ENCODE measurements at places on chromosomes 4 and X.

GRCh38 chr4:142850478-142850877 lies 4.4 kb upstream of the INPP4B start:
- no peak for DNase-seq

GRCh38 chr4:61273233-61273632 lies 73.1 kb downstream of the ADGRL3 start:
- no peak for DNase-seq

DNA sequence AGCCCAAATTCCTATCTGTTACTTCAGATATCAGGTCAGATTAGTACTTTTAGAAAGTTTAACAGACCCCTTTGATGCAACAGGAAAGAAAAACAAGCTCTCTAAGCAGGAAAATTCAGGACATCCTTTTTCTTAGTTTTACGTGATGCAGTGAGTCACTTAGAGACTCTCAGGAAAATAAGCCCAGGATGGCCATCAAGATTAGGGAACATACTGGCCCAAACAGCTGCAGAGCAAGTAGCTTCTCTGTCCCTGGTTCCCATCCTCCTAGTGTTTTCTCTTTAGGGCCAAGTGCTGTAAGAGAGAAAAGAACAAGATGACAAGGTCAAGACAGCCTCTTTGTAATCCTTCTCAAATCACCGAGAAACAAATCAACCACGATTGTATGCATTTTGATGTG lies 219.1 kb downstream of the ZNF674 start:
- DNase-seq: no peak

DNA sequence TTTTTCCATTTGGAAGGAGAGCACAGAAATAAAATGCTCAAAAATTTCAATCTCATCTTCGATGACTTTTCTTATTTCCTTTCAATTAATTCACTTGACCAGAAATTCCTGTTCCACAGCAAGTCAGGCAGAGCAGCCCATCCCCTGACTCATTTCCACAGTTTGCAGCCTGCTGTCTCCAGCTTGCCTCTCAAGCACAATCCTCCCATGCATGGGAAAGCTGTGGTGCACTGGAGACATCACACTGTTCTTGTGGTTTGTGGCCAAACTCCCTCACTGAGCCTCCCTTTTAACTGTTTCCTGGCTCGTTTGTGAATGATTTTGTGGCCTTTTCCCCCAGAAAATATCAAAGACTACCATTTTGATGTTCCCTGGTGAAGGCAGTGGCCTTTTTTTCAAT lies 114.0 kb upstream of the ENPEP start:
- no peak for DNase-seq

GRCh38 chrX:53236025-53236679 lies 11.1 kb upstream of the KDM5C start:
- no peak for DNase-seq

GRCh38 chr4:2925931-2926860 lies 37.0 kb downstream of the NOP14 start:
- no peak for DNase-seq

DNA sequence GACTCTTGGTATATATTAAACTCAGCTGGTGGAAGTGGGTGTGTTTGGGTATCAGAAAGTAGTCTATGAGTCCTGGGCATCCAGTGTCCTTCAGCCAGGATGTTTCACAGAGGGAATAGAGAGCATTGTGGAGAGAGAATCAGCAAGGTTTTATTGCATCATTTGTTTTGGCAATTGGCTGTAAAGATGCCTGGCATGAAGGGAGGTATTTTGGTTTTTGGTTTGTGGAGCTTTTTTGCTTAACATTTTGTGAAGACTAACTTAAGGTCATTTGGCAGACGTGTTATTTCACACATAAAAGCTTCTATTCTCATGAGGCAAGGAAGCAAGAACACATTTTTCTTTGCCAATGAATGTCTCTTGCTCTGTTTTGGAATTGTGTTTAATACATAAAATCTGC lies 71.1 kb downstream of the DCLK2 start:
- no peak for DNase-seq

- no peak for DNase-seq
Observed at GRCh38 chr4:94332983-94333590, 9.5 kb downstream of the HPGDS start.

- no peak for DNase-seq
Observed at GRCh38 chr4:37082912-37083311, 161.6 kb upstream of the NWD2 start.

- DNase-seq: no peak
Observed at GRCh38 chr4:168877511-168878491, 132.3 kb downstream of the CBR4 start.

DNA sequence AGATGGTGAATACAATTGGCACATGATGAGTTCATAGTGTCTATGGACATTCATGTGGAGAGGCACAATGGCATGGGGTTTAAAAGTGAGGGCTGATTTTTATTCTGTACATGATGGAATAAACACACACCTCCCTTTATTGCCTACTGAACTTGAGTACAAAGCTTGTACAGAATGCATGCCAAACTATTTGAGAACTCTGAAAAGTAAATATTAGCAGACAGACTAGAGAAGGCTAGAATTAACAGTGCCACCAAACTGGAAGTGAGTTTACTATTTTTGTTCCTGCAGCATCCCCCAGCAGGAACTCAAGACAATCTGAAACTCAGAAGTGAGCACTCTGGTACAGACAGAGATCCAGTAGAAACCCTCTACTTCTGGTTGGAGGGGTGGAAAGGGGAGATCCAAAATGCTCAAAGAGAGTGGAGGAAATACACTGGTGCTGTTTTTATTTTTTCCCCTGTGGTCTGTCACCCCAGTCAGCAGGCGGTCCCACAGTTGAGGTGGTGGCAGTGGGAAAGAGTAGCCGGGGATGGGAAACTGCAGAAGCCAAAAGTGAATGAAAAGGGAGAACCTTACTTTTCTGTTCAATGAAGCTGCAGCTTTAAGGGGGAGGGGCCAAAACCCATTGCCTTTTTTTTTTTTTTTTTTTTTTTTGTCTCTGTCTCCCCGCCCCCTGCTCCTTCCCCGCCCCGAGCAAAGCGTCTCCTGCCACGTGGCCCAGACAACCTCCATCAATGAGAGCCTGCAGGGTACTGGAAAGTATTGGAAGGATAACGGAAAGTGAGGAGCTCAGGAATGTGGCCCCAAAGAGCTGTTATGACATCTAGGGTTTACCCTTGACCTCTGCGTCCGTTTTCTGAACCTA lies 20.5 kb downstream of the AKAP4 start:
- DNase-seq: no peak

GRCh38 chrX:79412166-79412565 lies 45.0 kb upstream of the ITM2A start:
- DNase-seq: no peak

DNA sequence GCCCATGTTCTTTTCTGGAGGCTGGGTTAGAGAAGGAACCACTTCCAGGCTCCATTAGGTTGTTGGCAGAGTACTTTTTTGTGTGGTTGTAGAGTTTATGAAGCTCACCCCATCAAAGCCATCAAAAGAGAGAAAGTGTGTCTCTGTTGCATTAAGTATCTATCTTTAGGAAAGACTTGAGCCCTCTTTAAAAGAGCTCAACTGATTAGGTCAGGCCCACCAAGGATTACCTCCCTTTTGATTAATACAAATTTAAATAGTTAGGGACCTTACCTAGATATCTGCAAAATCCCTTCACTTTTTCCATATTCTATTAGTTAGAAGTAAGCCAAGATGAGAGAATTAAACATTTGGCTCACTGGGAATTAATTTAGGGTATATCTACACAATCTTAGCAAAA lies 460.4 kb downstream of the PPARGC1A start:
- no peak for DNase-seq

- no peak for DNase-seq
Observed at GRCh38 chr4:3073158-3074077, 920 bp downstream of the HTT-AS start.

DNA sequence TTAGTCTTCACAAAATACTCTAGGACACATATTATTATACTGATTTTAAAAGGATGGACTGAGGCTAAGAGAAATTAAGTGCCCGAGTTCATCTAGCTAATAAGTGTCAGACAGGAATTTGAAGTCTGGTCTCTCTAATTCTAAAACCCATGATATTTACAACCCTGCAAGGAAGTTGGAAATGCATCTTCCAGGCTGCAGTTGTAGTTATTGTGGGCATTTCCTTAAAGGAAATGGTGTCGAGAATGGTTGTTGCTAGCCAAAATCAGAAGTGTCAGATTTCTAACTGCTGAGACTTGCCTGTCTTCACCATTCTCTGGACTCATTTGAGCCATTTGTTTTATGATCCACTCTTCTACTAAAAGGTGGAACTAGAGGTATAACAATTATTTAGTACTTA lies 82.5 kb downstream of the FAT4 start:
- no peak for DNase-seq

DNA sequence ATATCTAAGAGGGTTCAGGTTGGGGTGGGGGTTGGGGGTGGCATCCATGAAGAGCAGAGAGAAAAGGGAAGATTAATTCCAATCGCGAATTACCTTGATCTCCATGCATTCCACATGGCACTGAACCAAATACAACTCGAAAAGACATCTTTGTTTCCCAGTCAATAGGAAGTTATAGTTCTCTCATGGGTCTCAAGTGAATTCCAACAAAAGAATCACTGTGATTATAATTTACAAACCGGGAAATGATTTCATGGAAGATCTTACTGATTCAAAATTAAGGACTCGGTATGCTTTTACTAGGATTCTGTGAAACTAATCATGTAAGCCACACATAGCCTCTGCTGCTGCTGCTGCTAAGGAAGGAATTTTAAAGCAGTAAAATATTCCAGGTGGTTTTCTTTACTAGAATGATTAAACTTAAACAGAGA lies 26.6 kb upstream of the AMELX start:
- DNase-seq: no peak

DNA sequence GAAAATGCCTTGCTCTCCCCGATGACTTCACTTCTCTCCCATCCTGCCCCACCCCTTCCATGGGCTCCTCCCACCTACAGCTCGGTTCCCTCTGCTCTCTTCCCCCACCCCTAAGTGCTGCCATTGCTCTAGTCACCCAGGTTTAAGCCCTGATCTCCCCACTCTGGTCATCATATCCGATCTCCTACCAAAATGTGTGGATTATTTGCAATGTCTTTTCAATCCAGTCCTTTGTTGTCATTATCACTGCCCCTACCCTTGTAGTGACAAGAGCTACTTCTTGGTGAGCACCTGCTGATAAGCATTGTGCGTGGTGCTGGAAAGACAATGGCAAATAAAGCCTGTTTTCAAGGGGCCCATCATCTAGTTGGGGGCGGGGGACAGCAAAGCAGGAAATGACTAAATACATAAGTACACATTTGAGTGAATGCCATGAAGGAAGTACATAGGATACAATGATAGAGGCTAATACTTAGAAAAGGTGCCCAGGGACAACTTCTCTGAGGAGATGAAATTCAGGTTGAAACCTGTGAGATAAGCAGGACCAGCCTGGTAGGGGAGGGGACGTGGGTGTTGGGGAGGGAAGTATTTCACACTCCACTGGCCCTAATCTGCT lies 63.8 kb downstream of the DLG3 start:
- no peak for DNase-seq

DNA sequence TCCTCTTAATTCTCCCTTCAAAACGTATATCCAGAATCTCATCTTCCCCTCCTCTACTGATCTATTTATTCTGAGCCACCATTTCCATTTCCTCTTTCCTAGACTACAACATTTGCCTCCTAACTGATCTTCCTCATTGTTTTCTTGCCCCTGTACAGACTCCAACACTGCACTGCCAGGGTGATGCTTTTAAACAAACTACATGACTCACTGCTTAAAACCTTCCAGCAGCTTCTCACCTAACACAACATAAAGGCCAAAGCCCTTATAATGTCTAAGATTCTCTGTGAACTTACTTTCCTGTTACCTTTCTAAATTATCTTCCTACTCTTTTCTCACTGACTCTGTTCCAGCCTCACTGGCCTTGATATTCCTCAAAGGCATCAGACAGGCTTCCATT lies 161.0 kb upstream of the HS3ST1 start:
- no peak for DNase-seq

GRCh38 chrX:6778544-6779503 lies 243.9 kb upstream of the VCX3A start:
- DNase-seq: no peak

- no peak for DNase-seq
Observed at GRCh38 chr4:54439831-54440243, 210.7 kb downstream of the PDGFRA start.

GRCh38 chrX:18971506-18971905 lies 12.4 kb downstream of the PHKA2 start:
- no peak for DNase-seq

- DNase-seq: no peak
Observed at GRCh38 chr4:10605746-10606482, 78.7 kb downstream of the CLNK start.

DNA sequence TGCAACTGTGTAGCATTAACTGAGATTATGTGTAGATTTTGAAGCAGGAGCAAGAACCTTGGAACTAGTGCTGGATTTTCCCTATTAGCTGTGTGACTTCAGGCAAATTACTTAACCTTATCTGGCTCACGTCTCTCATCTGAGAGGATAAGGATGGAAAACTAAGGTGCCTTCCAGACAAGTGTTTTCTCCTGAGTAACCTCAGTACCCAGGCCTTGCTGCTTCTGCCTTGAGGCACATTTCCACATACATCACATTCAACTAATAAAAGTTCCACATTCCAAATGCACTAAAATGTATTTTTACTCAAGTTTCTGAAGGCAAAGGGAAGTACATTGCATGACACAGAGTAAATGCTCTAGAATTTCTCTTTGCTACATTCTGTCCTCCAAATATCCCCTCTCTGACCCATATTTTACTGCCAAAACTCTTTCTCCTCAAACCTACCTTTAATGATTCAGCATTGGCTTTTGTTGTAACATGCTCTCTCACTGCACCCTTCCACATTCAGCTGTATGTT lies 195.4 kb upstream of the ADGRL3 start:
- DNase-seq: no peak

- no peak for DNase-seq
Observed at GRCh38 chr4:81796790-81797528, 325.3 kb upstream of the RASGEF1B start.

DNA sequence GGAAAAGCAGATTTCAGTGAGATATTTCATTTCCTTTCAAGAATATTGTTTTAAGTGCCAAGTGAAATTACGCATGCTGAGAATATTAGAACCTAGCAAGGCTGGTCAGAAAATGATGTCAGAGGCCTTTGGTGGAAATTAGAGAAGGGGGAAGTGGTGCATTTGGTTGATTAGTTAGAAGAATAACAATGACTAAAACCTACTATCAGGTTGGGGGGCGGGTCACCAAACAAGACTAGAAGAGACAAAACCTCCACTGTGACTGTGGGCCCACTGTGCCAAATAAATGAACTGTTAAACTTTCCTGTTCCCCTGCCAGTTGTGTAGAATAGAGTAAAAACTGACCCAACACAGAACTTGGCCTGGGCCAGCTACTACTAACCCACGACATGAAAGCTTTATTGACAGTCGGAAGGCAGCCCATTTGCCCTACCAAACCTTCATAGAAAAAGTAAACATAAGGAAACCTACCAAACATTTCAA lies 2.9 kb downstream of the RAPGEF2 start:
- no peak for DNase-seq

GRCh38 chrX:17679820-17680219 lies 57.5 kb upstream of the SCML1 start:
- DNase-seq: no peak

DNA sequence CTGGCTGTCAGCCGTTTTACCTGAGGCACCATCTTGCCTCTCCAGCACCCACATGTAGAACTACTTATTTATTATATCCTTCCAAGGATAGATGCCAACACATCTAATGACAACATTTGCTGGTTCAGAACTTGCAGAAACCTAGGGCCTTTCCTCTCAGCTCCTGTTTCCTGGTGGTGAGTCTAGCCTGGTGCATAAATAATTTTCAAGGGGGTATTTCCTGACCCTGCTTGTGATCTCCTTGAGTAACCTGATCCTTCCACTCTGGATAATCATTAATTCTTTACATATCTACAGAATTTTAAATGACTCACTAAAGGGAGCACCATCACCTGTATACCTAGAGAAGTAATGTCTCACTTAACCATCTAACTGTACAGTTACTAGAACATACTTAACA lies 153.4 kb downstream of the PPARGC1A start:
- DNase-seq: no peak

Measured in NCI-H1694 (cell line).